ENCODE measurements at places on chromosomes 2 and 18.

GRCh38 chr2:139079311-139079710 lies 299.1 kb upstream of the NXPH2 start:
- no peak for DNase-seq

- no peak for DNase-seq
Observed at GRCh38 chr2:12769492-12770105, 52.9 kb downstream of the TRIB2 start.

GRCh38 chr2:179441551-179441950 lies 176.9 kb upstream of the SESTD1 start:
- DNase-seq = no peak

- DNase-seq = no peak
Observed at GRCh38 chr2:41400088-41400665, 647.6 kb upstream of the PKDCC start.

GRCh38 chr2:40436093-40436475 lies 15.8 kb downstream of the SLC8A1 start:
- no peak for DNase-seq

DNA sequence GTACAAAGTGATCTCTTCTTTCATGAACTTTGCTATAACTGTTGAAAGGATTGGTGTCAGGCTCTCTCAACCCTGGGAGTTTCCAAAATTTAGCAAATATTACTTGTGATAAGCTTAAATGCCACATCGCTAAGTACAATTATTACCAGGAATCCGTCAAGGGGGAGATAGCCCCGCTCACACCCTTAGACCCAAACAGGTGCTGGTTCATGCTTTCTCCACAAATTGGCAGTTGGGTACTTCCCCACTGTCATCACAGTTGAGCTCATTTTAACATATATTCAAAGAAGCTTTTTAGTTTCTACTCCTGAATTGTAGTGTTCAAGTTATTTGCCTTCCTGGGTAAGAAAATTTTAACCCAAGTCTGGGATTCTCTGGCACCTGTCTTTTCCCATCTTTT lies 29.8 kb upstream of the EPB41L5 start:
- no peak for DNase-seq

DNA sequence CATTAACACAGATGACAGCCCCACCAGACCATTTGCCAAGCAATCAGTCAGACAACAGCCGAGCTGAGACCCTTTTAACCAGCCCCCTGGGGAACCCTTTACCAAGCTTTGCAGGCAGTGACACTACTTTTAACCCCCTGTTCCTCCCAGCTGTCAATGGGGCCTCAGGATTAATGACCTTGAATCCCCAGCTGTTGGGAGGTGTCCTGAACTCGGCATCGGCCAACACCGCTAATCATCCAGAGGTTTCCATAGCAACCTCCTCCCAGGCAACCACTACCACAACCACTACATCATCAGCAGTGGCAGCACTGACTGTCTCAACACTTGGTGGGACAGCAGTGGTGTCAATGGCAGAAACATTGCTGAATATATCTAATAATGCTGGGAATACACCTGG lies 160.9 kb upstream of the EPC2 start:
- DNase-seq = no peak

- no peak for DNase-seq
Observed at GRCh38 chr2:33457556-33458247, 18.7 kb upstream of the RASGRP3 start.

DNA sequence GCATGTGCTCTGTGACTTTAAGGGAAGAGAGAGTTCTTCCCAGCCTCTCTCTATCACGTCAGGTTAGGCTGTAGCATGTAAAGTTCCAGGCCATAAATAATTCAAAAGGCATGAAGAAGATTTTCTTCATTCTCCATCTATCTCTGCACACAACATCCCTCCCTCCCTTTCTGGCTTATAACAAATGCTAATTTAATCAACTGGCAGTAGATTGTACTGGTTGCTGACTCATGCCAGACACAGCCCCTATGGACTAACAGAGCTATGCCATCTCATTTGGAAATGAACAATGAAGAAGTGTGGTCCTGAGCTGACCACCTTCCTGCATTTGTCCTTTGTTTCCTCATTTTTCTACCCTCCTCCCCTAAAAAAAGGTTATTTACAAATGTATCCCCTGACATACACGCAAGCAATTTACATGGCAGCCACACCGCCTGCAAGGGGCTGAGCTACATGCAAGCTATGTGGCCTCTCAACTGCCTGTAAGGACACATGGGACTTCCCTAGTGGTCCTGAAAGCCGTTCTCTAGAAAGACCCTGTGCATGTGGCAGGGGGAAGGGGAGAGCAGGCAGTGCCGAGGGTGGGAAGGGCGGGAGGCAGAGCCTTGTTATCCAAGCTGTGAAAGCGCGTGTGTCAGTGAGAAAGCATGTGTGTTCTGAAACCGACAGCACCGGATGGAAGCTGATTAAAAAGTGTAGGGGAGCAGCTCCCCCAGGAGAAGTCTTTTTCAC lies 90.9 kb upstream of the KLF7 start:
- no peak for DNase-seq

DNA sequence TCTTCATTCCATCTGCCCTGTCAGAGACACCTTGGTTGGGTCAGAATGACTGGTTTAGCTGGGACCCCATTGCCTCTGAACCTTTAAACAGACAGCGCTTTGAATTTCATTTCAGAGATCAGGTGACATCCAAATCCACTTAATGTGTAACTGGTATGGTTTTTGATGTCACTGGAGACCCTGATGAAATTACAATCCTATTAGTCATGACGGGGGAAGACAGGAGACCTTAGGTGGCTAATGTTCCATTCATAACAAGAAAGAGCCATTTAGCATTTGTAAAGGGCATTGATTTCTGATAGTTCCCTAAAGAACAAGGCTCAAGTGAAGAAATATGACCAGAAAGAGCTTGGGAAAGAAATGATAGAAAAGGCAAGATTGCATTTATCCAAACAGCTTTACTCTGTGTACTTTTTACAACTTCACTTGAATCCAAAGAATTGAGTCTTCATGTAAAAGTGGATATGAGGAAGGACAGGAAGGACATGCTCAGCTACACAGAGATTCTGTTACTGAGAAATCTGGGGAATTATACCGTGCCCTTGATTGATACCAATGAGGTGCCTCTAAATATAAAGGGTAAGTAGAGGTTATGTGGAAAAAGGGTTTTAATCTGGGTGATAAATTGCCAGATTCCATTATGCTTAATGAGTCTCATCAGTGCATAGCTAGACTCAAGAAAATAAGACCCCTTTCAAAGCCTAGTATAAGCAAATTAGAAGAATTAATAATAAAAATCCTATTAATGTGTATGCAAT lies 198.2 kb downstream of the NCKAP5 start:
- DNase-seq = peak; percentile 10
